T-cell (primary cell): ENCODE measurements at places on chromosomes 3 and 15.

GRCh38 chr15:77608774-77609173 lies 23.9 kb downstream of the LINGO1 start:
- H3K27ac ChIP-seq: no peak overlapping the region
- H3K4me3 ChIP-seq: no peak overlapping the region
- no peaks in the 10 kb centered on the region for H3K36me3 ChIP-seq
- H3K27me3 ChIP-seq: peaks cover 31% of the 10 kb centered on the region
- no peak for DNase-seq
- no peaks in the 10 kb centered on the region for H3K4me1 ChIP-seq

GRCh38 chr3:72665701-72666446 lies 182.4 kb downstream of the SHQ1 start:
- no peak overlapping the region for H3K27ac ChIP-seq
- no peaks in the 10 kb centered on the region for H3K27me3 ChIP-seq
- no peak overlapping the region for H3K4me3 ChIP-seq
- H3K36me3 ChIP-seq: no peaks in the 10 kb centered on the region

GRCh38 chr3:110909839-110910238 lies 161.8 kb upstream of the NECTIN3 start:
- no peak for DNase-seq
- no peak overlapping the region for H3K4me3 ChIP-seq
- no peaks in the 10 kb centered on the region for H3K36me3 ChIP-seq
- H3K27ac ChIP-seq: no peak overlapping the region
- no peaks in the 10 kb centered on the region for H3K27me3 ChIP-seq
- no peaks in the 10 kb centered on the region for H3K4me1 ChIP-seq

- H3K27ac ChIP-seq: peak overlapping the region; percentile 96
- peak overlapping the region; percentile 96 for H3K4me3 ChIP-seq
- no peaks in the 10 kb centered on the region for H3K36me3 ChIP-seq
Observed at GRCh38 chr3:122679882-122680474, 661 bp upstream of the PARP14 start.

GRCh38 chr15:29418931-29419330 lies 149.3 kb upstream of the NSMCE3 start:
- no peak for DNase-seq
- H3K36me3 ChIP-seq: no peaks in the 10 kb centered on the region
- no peaks in the 10 kb centered on the region for H3K4me1 ChIP-seq
- H3K4me3 ChIP-seq: no peak overlapping the region
- H3K27me3 ChIP-seq: peaks cover 3% of the 10 kb centered on the region

DNA sequence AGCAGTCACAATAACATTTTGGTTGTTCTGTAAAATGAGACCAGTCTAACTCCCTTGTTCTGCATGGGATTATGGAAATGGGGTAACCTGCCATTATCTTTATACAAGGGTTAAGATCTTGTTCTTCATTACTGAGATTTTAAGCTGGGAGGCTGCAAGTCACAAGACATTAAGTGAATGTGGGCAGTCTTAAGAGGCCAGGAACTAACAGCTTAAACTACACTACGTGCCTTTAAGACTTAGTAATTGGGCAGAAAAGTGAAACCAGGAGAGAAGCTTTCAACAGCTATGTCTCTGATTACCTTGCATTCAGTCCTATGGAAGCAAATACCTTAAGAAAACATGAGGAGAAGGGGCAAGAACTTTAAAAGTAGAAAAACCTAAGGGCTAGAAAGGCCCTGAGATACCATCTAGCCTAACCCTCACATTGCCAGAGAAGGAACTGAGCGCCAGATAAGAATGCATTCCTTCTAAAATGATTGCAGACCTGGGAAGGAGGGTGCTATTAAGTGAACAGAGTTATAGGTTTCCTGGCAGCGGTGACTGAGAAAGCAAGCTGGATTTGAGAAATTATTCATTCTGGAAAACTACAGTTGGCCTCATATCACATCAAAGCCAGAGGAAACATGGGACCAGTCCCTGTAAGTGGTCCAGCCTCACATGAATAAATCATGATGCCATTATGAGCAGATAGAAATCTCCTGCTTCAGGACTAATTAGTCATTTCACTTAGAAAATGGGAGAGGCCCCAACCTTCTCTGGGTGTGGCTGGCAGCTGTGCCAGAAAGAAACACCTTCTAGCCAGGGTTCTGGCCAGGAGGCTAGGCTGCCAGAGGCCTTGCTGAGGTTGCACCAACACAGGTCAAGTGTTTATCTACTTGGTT lies 32.9 kb downstream of the DAPK2 start:
- H3K27me3 ChIP-seq: no peaks in the 10 kb centered on the region
- no peak for DNase-seq
- H3K4me3 ChIP-seq: no peak overlapping the region

GRCh38 chr3:132997404-132998185 lies 40.6 kb upstream of the TMEM108 start:
- H3K4me3 ChIP-seq: no peak overlapping the region
- no peaks in the 10 kb centered on the region for H3K36me3 ChIP-seq
- H3K27me3 ChIP-seq: no peaks in the 10 kb centered on the region
- no peak for DNase-seq
- H3K4me1 ChIP-seq: no peaks in the 10 kb centered on the region

- no peak overlapping the region for H3K4me3 ChIP-seq
- no peaks in the 10 kb centered on the region for H3K36me3 ChIP-seq
- no peaks in the 10 kb centered on the region for H3K4me1 ChIP-seq
- no peak for DNase-seq
Observed at GRCh38 chr3:16069149-16069922, 105.1 kb upstream of the GALNT15 start.

- no peak overlapping the region for H3K4me3 ChIP-seq
- no peak for DNase-seq
- peaks cover 10% of the 10 kb centered on the region for H3K4me1 ChIP-seq
- no peaks in the 10 kb centered on the region for H3K27me3 ChIP-seq
- H3K36me3 ChIP-seq: no peaks in the 10 kb centered on the region
Observed at GRCh38 chr15:91882858-91883586, 29.5 kb downstream of the SLCO3A1 start.

DNA sequence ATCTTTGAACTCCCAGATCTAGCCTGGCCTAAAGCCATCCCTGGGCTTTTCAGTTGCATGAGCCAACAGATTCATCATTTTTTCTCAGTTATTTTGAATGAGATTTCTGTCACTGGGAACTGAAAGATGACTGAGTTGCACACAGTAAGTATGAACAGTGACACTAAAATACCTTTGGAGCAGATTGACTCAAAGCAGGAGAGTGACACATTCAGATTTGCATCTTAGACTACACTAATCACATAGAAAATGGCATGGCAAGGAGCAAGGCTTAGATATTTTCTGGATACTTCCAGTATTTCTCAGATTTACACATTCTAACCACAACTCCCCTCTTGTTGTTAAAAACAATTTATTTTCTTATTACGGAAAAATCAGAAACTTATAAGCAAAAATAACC lies 32.8 kb downstream of the SEC62 start:
- H3K4me3 ChIP-seq: no peak overlapping the region
- no peaks in the 10 kb centered on the region for H3K27me3 ChIP-seq
- H3K36me3 ChIP-seq: peaks cover 4% of the 10 kb centered on the region

DNA sequence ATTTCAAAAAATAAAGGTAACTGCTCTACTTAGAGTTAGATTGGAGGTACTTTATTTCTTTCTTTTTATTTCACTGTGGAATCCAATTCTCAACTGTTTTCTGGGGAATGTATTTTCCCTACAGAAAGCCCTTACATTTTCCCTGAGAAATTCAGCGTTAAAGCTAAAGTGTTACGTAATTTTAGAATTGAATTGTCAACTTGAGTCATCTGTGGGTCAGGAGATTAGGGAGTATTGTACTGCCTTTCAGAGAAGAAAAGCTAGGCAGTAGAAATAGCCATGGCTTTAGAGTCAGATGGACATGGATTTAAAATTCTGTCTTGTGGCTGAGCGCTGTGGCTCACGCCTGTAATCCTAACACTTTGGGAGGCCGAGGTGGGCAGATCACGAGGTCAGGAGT lies 728.6 kb downstream of the ROBO1 start:
- no peak overlapping the region for H3K27ac ChIP-seq
- no peak for DNase-seq
- H3K4me3 ChIP-seq: no peak overlapping the region
- H3K27me3 ChIP-seq: peaks cover 2% of the 10 kb centered on the region

DNA sequence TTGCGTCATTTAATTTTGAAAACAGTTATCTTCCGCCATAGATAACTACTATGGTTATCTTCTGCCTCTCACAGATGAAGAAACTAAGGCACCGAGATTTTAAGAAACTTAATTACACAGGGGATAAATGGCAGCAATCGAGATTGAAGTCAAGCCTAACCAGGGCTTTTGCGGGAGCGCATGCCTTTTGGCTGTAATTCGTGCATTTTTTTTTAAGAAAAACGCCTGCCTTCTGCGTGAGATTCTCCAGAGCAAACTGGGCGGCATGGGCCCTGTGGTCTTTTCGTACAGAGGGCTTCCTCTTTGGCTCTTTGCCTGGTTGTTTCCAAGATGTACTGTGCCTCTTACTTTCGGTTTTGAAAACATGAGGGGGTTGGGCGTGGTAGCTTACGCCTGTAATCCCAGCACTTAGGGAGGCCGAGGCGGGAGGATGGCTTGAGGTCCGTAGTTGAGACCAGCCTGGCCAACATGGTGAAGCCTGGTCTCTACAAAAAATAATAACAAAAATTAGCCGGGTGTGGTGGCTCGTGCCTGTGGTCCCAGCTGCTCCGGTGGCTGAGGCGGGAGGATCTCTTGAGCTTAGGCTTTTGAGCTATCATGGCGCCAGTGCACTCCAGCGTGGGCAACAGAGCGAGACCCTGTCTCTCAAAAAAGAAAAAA lies 1.2 kb downstream of the B2M start:
- H3K27me3 ChIP-seq: no peaks in the 10 kb centered on the region
- peaks cover 5% of the 10 kb centered on the region for H3K36me3 ChIP-seq

DNA sequence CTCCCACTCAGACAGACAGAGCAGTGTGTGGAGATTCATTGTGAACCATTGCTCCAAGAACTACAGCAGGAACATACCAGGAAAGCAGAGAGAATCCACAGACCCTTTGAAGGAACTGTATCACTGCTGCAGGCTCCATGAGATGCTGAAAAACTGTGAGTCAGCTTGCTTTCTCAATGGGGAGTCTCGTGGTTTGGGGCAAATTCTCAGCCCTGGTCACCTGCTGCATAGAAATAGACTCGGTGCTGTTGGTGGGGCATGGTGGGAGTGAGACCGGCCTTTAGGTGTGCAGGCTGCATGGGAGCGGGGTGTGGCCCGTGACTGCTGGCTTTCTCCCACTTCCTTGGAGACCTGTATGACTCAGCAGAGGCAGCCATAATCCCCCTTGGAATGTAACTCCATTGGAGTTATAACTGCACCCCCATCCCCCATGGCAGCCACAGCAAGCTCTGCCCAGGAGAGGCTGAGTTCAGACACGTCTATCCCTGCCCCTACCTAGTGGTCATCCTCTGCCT lies 35.6 kb downstream of the ALCAM start:
- H3K36me3 ChIP-seq: no peaks in the 10 kb centered on the region
- H3K27ac ChIP-seq: no peak overlapping the region
- DNase-seq: no peak
- H3K4me3 ChIP-seq: no peak overlapping the region
- H3K27me3 ChIP-seq: no peaks in the 10 kb centered on the region
